ENCODE measurements at places on chromosomes 1 and 21. TPM values are rescaled to one million over a fixed set of nuclear protein-coding genes. Genes with fewer than 3 reads are reported as not detected.

C1QA gene
- 3.2 TPM for total RNA-seq

KLHDC9 gene
- total RNA-seq, result 3.4 TPM

PSRC1 gene
- 6.9 TPM for total RNA-seq

TOE1 gene
- 4.4 TPM for total RNA-seq

CNR2 gene
- total RNA-seq, result under 0.01 TPM

CREB3L4 gene
- 6.4 TPM for total RNA-seq

AADACL3 gene
- not detected for total RNA-seq

EFNA1 gene
- 2.7 TPM for total RNA-seq

MCOLN3 gene
- total RNA-seq, result not detected

All from temporal lobe (tissue), 4 donors.